ENCODE measurements at places on chromosomes 1 and 21.

DNA sequence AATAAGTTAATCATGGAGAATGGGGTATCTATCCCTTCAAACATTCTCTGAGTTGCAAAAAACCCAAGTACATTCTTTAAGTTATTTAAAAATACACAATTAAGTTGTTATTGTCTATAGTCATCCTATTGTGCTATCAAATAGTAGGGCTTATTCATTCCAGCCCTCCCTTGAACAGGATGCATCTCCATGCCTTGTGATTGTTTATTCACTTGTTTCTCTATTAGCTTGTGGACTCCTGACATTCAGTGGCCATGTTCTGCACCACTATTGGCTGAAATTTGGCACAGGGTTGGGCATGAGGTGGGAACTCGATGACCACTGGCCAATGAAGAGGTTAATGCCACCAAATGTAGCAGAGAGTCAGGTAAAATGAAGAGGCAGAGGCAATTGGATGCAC is 272.8 kb downstream of the TNR start:
- DNase-seq = no peak

GRCh38 chr1:6580119-6580592 is 362 bp downstream of the ZBTB48 start:
- no peak for DNase-seq

- DNase-seq = no peak
Observed at GRCh38 chr1:179448437-179449149, 82.8 kb downstream of the AXDND1 start.

DNA sequence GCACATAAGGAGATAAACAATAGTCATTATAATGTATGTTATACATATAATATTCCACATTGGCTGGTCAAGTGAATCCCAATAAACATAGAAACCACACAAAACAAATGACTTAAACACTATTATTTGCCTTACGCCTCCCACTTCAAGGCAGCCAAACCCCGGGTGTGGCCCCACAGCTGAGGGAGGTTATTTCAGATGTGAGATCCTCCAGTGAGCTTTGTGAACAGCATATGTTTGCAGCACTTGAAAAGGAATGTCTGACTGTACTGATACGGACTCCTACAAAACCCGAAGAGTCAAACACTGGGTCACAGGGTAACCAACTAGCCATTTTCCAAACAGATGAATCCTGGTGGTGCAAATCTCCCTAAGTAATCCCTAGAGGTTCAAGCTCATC is 27.1 kb upstream of the DISP1 start:
- no peak for DNase-seq

DNA sequence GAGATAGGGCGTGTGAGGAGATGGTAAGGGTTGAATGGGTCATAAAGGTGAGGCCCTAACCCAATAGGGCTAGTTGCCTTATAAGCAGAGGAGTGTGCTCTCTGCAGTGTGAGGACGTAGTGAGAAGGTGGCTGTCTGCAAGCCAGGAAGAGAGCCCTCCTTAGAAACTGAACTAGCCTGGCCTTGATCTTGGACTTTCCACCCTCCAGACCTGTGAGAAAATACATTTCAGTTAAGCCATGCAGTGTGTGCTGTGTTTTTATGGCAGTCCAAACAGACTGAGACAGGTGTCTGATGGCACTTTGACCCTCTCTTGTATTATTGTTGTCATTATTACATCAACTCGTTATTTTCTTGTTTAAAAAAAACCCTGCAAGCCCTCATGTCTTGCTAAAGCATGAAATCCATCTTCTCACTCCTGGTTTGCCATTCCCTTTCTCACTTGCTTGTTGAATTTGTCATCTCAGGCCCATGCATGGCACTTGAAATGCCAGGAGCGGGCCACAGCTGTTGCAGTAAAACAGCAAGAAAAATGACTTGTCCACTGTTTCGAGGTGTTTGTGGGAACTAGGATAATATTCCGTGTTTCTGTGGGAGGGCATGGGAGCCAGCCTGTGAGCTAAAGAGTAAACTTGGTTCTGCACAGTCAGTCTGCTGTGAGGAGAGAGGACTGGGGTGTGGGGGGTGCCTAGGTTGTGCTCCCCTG is 78.6 kb downstream of the STUM start:
- no peak for DNase-seq

GRCh38 chr1:42043182-42043581 is 110.0 kb upstream of the GUCA2B start:
- no peak for DNase-seq
